ENCODE measurements at places on chromosomes 2 and 18.
A peak's percentile ranks its signal among the peaks of the same experiment; 100 is the strongest.

DNA sequence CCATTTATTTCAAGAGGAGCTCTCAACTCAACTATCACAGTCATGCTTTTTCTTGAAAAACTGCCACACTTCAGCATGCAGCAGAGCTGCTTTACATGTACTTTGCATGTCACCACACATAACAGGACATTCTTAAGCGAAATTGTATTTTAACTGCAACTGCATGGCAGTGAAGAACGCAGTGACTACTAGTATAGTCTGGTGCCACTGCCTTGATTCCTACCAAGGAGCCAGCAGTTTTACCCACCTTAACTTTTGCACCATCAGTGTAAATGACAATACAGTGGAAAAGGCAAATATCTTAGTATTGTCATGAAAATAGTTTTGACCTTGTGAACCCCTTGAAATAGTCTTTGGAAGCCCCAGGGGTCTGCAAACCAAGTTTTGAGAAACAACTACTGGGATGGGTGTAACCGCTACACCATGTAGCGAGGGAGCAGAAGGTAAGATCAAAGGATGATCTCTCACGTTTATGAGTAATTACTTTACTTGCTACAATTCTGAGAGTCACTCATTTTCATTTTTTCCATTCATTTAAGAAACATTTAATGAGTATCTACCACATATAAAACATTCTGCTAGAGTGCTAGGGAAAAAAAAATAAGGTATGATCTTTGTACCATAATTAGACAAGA lies 32.3 kb upstream of the MPP4 start:
- no peak for DNase-seq

DNA sequence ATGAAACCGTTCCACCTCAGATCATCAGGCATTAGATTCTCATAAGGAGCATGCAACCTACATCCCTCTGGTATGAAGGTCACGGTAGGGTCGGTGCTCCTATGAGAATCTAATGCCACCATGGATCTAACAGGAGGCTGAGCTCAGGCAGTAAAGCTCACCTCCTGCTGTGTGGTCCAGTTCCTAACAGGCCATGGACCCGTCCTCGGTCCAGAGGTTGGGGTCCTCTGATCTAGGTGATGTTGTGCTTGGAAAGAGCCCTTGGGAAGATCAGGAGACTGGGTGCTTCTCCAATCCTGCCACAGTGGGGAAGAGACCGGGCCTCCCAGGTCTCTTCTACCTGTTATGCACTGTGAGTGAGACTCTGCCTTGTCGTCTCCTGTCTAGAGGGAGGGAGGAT lies 104.6 kb downstream of the ACKR3 start:
- DNase-seq: no peak

GRCh38 chr18:32368991-32369390 lies 101.7 kb downstream of the GAREM1 start:
- no peak for DNase-seq

DNA sequence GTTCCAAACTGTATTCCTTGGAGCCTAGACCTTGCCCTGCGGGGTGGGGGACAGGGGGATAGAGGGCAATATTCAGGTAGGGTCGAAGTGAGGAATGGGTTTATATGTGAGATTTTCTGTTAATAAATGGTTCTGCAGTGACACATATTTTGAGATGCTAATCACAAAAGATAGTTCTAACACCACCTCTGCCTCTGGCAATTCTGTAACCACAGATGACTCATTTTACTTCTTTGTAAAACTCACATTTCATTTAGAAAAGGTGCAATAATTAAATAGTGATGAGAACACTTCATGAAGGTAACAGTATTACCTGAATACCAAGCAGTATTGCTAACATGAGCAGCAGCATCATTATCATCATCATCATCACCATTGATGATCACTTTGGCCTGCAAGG lies 306.6 kb downstream of the SUCLG1 start:
- DNase-seq: no peak

DNA sequence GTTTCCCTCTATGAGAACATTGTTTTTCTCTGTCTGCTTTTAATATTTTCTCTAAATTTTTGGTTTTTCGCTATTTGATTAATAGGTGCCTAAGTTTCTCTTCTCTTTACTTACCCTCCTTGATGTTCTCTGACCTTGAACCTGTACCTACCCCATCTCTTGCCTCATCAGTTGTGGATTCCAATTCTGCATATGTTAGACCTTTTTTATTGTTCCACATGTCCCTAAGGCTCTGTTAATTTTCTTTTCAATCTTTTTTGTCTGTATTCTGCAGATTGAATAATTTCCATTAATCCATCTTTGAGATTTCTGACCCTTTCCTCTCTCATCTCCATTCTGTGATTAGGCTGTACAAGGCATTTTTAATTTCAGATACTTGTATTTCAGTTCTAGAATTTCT lies 23.1 kb downstream of the RELCH start:
- DNase-seq: no peak

DNA sequence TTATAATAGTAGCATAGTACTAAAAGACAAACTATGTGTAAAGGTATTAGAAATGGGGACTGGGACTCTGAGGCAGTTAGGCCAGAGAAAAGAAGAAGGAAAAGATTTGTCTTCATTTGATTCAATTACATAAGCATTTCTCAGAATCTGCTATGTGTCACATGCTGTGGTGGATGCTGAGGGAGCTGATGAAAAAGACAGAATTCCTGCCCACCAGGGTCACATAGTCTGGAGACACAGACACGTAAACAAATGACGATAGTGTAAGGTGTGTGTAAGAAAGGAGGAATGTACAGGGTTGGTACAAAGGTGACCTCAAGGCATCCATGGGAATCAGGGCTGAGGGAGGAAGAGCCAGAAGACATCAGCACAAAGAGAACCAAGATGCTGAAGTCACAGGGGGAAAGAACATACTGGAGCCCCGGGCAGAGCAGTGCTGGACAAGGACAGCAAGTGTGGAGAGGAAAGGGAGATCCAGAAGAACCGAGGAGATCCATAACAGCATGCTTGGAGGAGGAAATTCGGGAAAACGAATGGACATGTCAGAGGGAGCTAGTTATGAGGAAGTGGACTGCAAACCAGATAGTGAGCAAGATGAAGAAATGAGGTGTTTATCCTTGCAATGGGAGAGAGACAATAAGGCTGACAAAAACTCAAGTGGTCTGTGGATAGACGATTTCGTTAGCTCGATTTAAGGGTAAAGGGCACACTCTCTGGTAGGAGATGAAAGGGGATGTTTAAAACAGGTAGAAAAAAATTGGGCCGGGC lies 1.2 kb upstream of the MAPRE3 start:
- DNase-seq: no peak

DNA sequence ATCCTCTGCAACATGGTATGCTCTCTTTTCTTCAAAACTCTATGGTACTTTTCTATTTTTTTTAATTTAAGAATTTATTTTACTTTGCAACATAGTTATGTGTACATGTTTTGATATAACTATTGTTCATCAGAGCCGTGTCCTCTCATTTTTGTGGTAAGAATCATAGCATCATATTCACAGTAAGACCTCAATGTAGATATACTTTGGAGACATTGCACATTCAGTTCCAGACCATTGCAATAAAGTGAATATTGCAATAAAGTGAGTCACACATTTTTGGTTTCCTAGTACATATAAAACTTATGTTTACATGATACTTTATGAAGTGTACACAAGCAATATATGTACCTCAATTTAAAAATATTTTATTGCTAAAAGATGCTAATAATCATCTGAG lies 22.7 kb upstream of the LINC00305 start:
- DNase-seq: no peak

GRCh38 chr2:47838686-47839085 lies 55.7 kb downstream of the MSH6 start:
- no peak for DNase-seq

DNA sequence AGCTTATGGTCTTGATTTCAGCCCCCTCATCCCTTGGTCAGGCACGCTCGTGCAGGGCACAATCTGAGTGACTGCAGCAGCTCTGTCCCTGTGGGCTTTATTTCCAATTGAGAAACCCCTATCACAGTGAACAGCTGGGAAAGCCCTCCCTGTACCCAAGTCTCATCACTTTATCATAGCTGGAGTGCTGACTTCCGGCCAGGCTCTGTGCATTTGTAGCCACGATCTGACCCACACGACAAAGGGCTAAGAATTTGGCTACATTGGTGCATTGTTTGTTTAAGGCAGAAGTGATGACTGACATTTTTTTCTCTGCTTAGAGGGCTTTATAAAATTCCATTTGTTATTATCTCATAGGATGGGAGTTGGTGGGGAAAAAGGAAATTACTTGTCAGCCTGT lies 184.4 kb downstream of the KCNS3 start:
- DNase-seq: peak; percentile 48

- DNase-seq: peak; percentile 71
These were observed 41.6 kb downstream of the LRRC30 start for GRCh38 chr18:7272311-7273049.

- peak; percentile 52 for DNase-seq
These were observed 120.0 kb upstream of the FSIP2 start for GRCh38 chr2:185618625-185619024.
